ENCODE measurements at places on chromosomes 2 and 18.
A peak's percentile ranks its signal among the peaks of the same experiment; 100 is the strongest.

- no peak for DNase-seq
Measured at GRCh38 chr18:48563027-48563426, 24.2 kb downstream of the CTIF start.

GRCh38 chr2:200044453-200044852 lies 89.1 kb downstream of the MAIP1 start:
- no peak for DNase-seq

DNA sequence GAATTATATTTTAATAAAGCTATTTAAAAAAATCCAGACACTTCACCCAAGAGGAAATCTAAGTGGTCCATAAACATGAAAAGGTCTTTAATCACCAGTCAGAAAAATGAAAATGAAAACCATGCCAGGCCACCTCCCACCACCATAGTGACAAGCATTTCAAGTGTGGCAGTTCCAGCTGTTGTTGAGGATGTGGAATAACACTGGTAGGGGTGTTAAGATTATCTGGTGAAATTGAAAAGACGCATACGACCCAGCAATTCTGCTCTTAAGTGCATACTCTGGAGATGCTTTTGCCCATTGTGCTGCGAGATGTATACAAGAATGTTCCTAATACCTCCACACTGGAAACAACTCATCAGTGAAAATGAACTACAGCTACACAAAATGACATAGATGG lies 82.2 kb downstream of the MSH2 start:
- no peak for DNase-seq

- DNase-seq, result no peak
Measured at GRCh38 chr2:36708041-36708741, 11.7 kb downstream of the VIT start.

DNA sequence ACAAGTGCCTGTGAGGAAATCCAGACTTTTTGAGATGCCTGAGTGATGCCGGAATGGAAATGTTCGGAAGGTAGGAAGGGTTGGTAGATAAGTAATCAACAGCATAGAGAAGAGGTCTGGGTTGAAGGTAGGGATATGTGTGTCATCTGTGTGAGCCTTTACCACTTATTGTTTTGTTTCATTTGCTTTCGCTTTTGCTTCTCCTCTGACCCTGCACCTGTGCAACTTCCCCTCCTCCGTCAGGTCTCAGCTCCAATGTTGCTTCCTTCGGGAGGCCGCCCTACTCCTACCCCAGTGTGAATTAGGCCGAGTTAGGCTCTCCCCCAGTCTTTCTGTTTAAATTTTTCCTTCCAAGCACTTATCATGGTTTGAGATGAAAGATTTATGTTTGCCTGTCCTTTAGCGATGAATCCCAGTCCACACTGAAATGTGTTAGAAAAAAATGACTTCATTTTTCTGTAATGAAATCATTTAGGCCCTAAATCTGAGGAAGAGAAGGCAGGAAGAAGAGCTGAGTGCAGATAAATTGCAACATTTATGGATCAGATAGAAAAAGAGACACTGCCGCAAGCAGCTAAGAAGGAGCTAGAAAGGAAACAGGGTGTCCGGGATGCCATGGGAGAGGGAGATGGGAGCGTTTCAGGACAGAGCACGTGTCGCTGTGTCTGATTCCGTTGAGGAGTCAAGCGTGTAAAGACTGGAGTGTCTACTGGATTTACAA lies 139.6 kb upstream of the PELI1 start:
- no peak for DNase-seq

DNA sequence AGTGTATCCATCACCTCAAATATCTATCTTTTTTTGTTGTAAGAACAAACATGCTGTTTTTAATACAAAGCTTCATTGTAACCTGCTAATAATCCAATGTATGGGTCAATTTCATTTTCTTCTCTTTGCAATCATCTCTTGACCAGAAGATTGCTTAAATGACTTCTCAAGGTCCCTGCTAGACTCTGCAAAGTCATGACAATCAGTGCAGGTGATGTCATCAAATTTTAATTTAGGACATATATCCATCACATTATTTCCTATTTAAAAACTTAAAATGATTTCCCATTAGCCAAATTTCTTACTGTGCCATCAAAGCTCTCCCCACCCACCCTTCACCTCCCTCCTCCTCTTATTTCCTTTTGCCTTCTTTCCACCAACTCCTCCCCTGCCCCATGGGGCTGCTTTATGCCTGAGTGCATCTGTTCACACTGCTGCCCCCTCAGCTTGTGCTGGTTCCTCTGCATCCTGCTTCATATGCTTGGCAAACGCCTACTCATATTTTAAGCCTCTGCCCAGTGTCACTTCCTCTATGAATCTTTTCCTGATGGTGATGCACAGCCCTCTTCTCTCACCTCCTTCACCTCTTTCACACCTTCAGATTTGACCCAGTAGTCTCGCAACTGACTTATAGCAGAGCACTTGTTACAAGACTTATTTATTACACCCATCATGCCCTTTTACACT lies 20.3 kb downstream of the PLEK start:
- DNase-seq, result peak; percentile 11

- no peak for DNase-seq
Measured at GRCh38 chr18:49548229-49548636, 13.6 kb upstream of the LIPG start.

GRCh38 chr2:129936334-129936934 lies 43.0 kb upstream of the RAB6C start:
- no peak for DNase-seq

GRCh38 chr2:68739595-68740399 lies 5.2 kb downstream of the ARHGAP25 start:
- DNase-seq, result no peak

GRCh38 chr2:233409286-233409991 lies 55.1 kb downstream of the DGKD start:
- DNase-seq, result no peak

- no peak for DNase-seq
Measured at GRCh38 chr2:83234246-83234645, 1224.8 kb downstream of the SUCLG1 start.

DNA sequence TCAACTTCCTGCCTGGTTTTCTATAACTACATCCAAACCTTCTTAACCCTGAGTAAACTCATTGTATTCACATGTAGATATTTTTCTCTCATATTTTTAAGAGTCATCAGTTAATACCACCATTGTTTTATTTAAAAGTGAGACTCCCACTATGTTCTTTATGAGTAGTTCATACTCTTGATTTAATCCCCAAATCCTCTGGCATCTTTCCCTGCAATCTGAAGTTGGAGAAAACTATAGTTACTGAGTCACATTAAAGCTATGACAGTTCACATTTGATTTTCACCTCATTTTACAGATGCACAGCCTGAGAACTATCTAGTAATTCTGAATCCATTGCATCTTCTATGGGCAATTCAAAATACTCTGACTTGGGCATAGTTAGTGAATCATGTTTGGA lies 1358.7 kb upstream of the NRXN1 start:
- DNase-seq, result no peak

DNA sequence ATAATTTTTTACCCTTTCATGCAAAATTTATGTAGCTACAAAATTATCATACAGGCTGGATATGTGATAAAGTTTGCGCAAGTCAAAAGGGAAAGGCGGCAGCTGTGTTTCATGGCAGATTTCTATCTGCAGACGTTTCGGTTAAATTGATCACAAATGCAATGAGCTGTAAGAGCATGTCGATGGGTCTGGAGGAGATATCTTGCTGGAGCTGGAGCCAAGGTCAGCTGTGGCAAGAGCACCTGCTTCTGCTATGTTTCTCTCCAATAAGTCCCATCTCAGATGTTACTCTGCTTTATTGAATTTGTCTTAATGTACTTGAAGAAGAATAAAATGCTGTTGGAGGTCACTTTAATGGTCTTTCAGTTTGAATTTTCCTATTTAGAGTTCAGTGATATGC lies 749.7 kb downstream of the CNTNAP5 start:
- DNase-seq, result no peak

GRCh38 chr2:45713591-45713990 lies 62.1 kb downstream of the PRKCE start:
- DNase-seq, result no peak

- no peak for DNase-seq
Measured at GRCh38 chr2:8089596-8089995, 592.3 kb upstream of the ID2 start.

- no peak for DNase-seq
Measured at GRCh38 chr2:236271851-236272250, 7.6 kb upstream of the ASB18 start.

DNA sequence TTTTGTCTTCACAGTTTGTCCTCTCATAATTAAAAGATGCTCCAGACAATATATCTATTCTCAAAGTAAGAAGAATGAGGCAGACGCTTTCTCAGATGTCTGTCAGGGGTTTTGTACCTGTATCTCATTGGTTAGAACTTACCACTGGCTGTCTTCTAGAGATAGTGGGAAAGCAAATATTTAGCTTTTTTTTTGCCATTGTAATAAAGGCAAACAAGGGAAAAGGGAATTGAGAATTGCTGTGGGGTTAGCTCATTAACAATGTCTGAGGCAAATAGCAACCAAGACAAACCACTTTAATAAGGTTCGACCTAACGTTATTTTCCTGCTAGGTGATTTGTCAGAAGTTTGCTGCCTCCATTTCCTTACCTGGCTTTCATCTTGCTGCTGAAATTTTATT lies 30.0 kb downstream of the ZNF638 start:
- DNase-seq, result no peak

- DNase-seq, result no peak
Measured at GRCh38 chr2:118320658-118321057, 232.4 kb downstream of the INSIG2 start.

- DNase-seq, result no peak
Measured at GRCh38 chr2:61707984-61708852, 145.6 kb downstream of the FAM161A start.

DNA sequence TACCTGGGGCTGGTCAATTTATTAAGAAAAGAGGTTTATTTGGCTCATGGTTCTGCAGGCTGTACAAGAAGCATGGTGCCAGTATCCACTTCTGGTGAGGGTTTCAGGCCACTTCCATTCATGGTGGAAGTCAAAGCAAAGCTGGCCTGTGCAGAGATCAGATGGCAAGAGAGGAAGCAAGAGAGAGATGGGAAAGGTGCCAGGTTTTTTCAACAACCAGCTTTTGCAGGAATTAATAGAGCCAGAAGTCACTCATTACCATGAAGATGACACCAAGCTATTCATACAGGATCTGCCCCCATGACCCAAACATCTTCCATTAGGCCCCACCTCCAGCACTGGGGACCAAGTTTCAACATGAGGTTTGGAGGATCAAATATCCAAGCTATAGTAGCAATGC lies 56.8 kb upstream of the ST3GAL5 start:
- no peak for DNase-seq

DNA sequence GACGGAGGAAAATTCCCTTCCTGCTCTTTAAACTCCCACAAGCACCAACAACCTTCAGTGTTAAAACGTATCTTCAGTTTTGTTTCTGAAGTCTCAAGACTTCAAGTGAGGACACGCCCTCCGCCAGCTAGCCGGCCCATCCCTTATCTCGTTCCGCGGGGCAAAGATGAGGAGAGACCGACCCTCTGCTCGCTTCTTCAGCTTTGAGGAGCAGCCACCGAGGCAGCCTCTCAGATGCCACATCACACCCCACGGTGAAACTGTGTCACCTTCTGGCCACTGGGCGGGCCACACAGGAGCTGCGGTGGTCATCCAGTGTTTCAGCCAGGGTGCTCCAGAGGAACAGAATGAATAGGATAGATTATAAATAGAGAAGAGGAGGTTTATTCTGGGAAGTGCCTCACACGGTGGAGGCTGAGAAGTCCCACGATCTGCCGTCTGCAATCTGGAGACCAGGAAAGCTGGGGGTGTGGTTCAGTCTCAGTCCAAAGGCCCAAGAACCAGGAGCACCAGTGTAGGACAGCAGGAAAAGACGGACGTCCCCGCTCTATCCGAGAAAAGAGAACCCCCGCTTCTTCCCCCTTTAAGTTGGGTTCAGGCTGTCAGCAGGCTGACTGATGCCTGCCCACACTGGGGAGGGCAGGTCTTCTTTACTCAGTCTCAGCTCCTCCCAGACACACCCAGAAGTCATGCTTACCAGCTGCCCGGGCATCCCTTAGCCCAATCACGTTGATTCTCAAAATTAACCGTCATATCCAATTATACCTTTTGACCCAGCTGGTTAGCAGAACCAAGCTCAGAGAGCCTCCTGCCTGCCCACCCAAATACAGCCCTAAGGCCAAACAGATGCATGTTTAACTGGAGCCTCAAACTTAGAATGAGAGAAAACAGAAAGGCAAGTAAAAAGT lies 399.7 kb upstream of the ID2 start:
- DNase-seq, result no peak

- peak; percentile 73 for DNase-seq
Measured at GRCh38 chr2:10493634-10494281, 45.6 kb upstream of the ODC1 start.

DNA sequence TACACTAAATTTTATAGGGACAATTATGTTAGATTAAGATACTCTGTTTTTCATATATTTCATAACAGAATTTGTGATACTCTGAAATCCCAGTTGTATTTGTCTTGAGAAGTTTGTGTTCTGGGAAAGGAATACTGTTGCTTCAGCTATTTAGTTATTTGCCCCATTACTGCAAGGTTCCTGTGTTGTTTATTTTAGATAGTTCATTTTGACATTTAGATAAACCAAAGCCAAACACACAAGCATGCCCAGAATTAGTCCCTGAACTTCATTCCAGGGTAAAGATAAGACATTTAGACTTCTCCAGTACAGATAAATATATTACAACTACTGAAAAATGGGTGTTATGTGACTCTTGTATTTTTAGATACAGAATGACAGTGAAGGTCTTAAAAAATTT lies 74.7 kb downstream of the BMPR2 start:
- no peak for DNase-seq

- no peak for DNase-seq
Measured at GRCh38 chr2:74379851-74380789, at the start of gene DCTN1. Gene DCTN1 (minus strand): TSS chr2:74380311. CDS start chr2:74380037, 274 bp downstream.

DNA sequence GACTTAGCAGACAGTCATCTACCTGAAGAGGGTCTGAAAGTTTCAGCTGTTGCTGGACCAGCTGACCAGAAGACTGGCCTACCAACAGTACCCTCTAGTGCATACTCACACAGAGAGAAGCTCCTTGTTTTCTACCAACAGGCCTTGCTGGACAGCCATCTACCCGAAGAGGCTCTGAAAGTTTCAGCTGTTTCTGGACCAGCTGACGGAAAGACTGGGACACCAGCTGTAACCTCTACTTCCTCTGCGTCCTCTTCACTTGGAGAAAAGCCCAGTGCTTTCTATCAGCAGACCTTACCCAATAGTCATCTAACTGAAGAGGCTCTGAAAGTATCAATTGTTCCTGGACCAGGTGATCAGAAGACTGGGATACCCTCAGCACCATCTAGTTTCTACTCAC lies 63.2 kb downstream of the ALMS1 start:
- DNase-seq, result no peak
